ENCODE measurements at places on chromosomes 11 and 22. TPM values are rescaled to one million over a fixed set of nuclear protein-coding genes. Genes with fewer than 3 reads are reported as not detected.

The OR10G7 gene
- not detected for total RNA-seq

The UEVLD gene
- 15.4 TPM for total RNA-seq

The OR10D3 gene
- total RNA-seq: not detected

DNA sequence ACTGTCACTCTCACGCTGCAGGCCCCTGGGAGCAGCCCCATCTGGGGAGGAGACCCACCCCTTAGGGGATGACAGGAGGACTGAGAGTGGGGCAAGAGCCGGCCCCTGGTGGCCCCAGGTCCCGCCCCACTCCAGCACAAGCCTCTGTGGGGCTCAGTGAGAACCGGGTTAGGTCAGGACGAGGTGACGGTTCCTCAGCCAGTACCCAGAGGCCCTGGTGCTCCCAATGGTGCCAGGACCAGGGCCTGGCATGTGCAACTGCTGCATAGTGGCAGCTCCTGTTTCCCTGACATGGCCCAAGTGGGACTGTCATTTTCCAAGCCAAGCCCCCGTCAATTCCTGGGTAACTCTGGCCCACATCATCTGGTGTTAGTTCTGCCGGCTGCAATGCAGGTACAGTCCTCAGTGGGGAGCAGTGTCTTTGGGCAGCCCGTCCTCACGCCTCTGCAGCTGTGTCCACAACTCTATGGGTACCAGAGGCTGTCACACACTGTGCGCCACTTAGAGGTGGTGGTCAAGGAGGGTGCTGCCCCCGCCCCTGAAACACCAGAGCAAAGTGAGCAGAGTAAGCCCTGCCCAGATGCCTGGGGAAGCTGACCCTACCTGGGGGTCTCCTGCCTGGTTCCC lies 15.9 kb downstream of the CHID1 start:
- DNase-seq: no peak

DNA sequence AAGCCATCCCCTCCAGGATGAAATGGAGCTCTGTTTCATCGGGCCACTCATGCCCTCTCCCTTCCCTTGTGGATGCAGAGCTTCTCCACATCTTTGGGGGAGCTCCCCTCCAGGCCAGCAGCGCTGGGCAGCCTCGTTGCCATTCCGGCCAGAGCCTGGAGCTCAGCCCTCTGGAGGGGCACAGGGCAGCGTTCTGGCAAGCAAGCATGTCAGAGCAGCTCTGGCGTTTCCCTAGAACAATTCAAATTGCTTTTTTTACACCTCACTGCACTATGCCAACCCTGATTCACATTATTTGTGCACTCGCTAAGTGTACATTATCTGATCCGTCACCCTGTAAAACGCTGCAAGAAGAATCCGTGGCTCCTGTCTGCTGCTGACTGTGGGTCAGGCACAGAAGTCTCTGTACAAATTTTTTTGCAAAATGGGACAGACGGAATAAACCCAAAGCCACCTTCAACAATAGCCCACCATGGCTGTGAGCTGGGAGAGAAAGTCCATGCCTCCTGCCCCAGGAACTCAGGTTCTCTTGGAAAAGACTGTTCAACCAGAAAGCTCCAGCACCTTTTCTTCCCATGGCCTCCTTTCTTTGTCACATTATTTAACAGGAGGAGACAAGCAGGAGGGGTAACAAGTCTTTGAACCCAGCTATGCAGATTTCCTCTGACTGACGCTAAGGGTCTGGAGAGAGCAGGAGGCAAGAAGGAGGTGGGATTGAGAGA lies 139.5 kb upstream of the CADM1 start:
- DNase-seq: no peak
